Left kidney (tissue), 8 donors: ENCODE measurements at places on chromosomes 12 and 14. TPM values are rescaled to one million over a fixed set of nuclear protein-coding genes. Genes with fewer than 3 reads are reported as not detected.

PTPRR gene
- 0.60 TPM for polyA plus RNA-seq

NUP107 gene
- 96.6 TPM for polyA plus RNA-seq

PLCZ1 gene
- 1.3 TPM for polyA plus RNA-seq

WNT1 gene
- not detected for polyA plus RNA-seq

ASPG gene
- polyA plus RNA-seq, result 12.3 TPM

FAM186B gene
- polyA plus RNA-seq, result 3.1 TPM

MDGA2 gene
- 2.1 TPM for polyA plus RNA-seq

SSTR1 gene
- 1.8 TPM for polyA plus RNA-seq

PTCSC3 gene
- 0.67 TPM for polyA plus RNA-seq

PLEK2 gene
- polyA plus RNA-seq, result 1.2 TPM

COA8 gene
- 44.2 TPM for polyA plus RNA-seq

PFKM gene
- 134 TPM for polyA plus RNA-seq
